ENCODE measurements at places on chromosomes 2 and 18. TPM values are rescaled to one million over a fixed set of nuclear protein-coding genes. Genes with fewer than 3 reads are reported as not detected.
A peak's percentile ranks its signal among the peaks of the same experiment; 100 is the strongest.

The IL18RAP gene
- total RNA-seq: not detected

DNA sequence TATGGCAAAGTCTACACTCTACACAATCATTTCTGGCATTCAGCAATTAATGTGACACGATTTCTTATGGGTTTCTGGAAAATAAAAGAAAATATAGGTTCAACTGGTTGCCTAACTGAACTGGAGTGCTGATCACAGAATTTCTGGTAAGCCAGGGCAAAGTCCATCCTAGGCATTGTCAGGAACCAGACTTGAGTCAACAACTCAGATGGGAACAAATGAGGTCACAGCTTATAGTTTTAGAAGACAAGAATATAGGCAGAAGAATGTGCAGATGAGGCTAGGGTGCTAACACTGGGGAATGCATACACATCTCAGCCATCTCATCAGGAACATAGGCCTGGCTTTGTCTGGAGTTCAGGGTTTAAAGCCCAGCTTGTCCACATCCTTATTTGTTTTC is 317.2 kb upstream of the ID2 start:
- no peak for DNase-seq

GRCh38 chr18:12883372-12883683 is 709 bp downstream of the PTPN2 start:
- DNase-seq: no peak

The MROH2A gene
- total RNA-seq: not detected

DNA sequence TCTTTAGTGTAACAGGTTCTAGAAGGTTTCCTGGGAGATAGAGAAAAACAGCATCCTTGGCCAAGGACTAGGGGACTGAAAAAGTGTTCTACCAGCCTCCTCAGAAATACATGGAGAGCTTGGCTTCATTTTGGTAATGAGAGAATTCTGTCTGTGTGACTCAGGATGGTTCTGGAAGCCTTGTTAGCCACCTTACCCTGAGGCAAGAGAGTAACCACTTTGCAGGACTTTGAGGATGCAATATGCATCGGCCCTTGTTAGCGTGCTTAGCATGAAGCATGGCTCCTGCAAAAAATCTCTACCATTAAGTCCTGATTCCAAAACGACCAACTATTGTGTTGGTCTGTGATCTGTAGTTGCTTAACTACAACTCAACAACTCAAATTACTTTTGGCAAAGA is 79.8 kb downstream of the C1QL2 start:
- DNase-seq: no peak

DNA sequence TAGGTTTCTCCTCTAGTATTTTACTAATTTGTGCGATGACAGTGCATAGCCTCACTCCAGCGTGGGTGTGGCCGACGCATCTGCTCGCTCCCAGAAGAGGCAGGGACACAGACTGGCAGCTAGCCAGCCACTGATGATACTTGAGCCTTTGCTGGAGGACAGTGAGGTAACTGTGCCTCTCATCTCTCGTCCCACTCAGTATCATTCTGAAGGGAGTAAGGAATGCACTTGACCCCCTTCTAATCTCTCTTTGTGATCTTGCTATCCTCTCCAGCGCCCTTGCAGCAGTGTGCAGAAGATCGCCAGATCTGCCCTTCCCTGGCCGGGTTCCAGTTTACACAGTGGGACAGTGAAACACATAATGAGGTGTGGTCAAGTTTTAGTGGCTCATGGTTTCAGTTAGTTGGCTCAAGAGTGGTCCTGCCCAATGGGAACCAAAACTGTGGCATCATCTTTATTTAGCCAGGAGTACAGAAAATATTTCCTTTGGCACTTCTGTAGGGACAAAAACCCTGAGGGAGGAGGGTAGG is 17.5 kb downstream of the NCAPH start:
- DNase-seq: peak; percentile 52

GRCh38 chr18:34808389-34808788 is 98.3 kb downstream of the DTNA start:
- no peak for DNase-seq

The LRP2 gene
- not detected for total RNA-seq

The ASPRV1 gene
- total RNA-seq: not detected

DNA sequence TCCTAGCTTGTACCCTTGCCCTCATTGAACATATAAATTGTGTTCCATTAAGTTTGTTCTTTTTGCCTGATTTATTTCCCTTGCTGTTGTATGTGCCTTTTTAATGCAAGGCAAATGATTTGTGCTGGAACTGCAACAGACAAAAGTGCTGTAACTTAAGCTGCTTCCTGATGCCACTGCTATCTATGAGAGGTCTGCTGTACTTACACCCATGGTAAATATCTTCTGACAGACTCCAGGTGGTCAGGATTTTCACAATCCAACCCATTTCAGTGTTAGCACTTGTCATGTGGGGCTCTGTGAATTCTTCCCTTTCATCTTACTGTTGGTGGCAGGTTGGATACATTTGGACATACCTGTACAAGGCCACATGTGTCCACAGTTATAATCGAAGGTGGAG is 63.5 kb downstream of the ARHGAP15 start:
- no peak for DNase-seq

- DNase-seq: peak; percentile 78
Measured at GRCh38 chr2:223727562-223727961, 109.8 kb downstream of the AP1S3 start.

DNA sequence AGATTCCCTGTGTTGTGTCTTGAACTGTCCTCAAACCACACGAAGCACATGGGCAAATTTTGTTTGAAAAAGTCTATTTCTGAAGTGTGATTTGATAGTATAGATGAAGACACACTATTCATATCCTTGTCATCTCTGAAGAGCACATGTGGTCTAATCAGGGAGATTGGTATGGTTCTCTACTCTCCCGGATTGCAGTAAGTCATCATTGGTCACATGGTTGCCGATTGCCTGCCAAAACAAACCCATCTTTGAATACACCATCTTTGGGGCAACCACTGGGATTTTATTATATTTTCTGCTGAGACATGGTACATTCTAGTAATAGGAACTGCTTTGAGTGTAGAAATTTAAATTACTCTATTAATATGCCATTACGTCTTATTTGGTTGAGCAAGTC is 186.9 kb downstream of the MYO1B start:
- peak; percentile 32 for DNase-seq

- peak; percentile 4 for DNase-seq
Measured at GRCh38 chr2:1990724-1991123, 246.4 kb upstream of the PXDN start.

- no peak for DNase-seq
Measured at GRCh38 chr2:127551221-127551930, 15.9 kb downstream of the MYO7B start.

DNA sequence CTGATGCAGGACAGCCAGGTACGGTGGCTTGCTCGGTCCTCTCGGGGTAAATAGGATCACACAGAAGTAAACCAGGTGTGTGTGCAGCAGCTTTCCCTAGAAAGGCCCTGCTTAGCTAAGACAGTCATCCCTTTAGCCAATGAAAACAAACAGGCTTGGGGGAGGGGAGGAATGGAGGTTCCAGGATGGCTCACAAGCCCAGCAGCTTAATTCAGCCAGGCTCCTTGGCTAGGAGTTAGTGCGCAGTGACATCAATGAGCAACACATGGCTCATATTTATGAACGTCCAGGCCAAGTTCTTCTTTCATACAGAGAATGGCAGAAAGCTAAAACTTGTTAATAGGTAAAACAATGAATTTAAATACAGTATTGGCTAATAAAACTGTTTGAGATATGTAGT is 10.2 kb downstream of the IAH1 start:
- DNase-seq: no peak

The SLC66A2 gene
- 53.3 TPM for total RNA-seq

The UGT1A6 gene
- not detected for total RNA-seq

GRCh38 chr2:105103481-105103880 is 65.6 kb downstream of the MRPS9 start:
- peak; percentile 10 for DNase-seq

DNA sequence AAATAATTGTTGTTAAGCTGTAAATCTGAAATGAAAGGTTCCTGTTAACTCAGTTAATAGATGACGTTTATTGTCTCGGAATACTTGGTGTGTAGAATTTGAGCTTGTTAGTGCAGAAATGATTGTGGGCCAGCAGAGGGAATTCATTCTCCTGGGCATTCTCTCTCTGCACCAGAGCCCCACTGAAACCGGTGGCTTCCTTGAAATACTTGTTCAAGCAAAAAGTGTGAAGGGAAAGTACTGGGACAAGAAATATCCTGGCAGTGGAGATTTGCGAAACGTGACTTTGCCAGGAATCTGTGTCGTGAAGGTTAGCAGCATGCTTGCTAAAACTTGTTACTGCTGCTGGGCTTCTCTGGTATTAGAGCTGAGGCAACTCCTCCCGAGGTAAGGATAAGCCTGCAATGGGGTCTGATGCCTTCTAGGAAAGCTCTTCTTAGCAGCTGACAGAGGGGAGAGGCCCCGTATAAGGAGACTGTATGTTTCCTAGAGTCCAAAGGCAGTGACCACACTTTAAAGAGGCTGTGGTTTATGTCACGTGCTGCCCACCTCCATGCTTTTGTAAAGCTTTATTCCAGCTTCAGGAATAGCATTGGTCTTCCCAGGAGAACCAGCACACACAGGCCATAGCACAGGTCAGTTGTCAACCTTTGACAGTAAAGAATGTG is 2.0 kb downstream of the ITGA6 start:
- DNase-seq: no peak

GRCh38 chr2:231050018-231050901 is 6.4 kb upstream of the PSMD1 start:
- no peak for DNase-seq

GRCh38 chr2:181268174-181268867 is 188.9 kb upstream of the ITGA4 start:
- DNase-seq: no peak

Measured in LHCN-M2 (cell line).